ENCODE measurements at places on chromosomes 13 and 19.

GRCh38 chr19:49011194-49011593 is 5.7 kb downstream of the LHB start:
- no peak for DNase-seq

DNA sequence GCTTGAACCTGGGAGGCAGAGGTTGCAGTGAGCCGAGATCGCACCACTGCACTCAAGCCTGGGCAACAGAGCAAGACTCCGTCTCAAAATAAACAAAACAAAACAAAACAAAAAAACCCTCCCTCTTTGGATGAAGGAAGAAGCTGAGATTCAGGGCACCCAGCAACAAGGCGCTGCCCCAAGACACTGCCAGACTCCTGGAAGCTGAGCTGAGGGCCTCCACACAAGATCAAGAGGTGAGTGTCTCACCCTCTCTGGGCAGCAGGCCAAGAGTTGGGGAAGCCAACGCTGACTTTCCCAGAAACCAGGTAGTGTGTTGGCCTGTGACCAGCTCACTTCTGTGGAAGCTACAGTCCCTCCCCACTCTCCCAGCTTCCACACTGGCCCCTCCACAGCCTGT is 3.7 kb upstream of the TYROBP start:
- DNase-seq, result no peak

- no peak for DNase-seq
These were observed 43.5 kb downstream of the PIN1 start for GRCh38 chr19:9878511-9879196.

- DNase-seq, result peak; percentile 11
These were observed 263 bp downstream of the RHPN2 start for GRCh38 chr19:33064458-33064791.

- no peak for DNase-seq
These were observed 132.1 kb upstream of the SPACA7 start for GRCh38 chr13:112244061-112244460.

GRCh38 chr13:54965881-54966280 is 1937.3 kb downstream of the OLFM4 start:
- DNase-seq, result no peak

DNA sequence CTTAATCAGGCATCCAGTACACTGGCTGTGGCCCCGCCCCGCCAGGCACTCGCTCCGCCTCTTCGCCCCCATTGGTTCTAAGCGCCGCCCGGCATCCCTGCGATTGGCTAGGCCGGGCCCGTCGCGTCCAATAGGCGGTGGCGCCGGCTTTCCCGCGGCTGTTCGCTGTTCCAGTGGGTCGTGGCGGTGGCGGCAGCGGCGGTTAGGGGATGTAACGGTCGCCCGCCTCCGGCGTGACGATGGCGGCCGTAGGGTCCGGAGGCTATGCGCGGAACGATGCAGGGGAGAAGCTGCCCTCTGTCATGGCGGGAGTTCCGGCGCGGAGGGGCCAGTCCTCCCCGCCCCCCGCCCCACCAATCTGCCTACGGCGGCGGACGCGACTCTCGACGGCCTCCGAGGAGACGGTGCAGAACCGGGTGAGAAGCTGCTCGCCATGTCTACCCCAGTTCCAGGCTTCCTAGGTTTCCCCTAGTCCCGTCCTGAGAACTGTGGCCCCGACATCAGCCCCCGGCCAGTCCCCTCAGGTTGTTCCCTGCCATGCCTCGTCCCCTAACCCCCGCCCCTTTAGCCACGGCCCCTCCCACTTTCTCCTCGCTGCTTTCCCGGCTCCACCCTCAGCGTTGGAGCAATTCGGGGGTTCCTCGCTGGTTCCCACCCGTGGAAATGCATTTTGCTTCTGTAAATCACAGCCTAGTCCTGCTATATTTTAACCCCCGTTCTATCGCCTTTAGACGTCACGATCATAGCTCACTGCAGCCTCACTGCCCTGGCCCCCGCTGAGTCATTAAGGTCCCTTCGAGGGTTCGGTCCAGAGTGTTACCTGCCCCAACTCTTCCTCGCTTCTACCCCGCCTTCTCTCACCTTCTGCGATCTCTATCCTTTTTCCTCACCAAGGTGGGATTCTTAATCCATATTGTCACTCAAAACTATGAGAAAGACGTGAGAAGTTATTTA is at the start of gene WDR62:
Gene WDR62, plus strand, starts transcription at position 165 of the 954 bp plus-strand sequence. Its CDS starts 75 bp downstream, at position 240.
- DNase-seq, result peak; percentile 94

GRCh38 chr13:19632915-19633478 is 462 bp upstream of the MPHOSPH8 start:
- DNase-seq, result no peak

- no peak for DNase-seq
These were observed 16.9 kb upstream of the ZNF541 start for GRCh38 chr19:47589824-47590223.

DNA sequence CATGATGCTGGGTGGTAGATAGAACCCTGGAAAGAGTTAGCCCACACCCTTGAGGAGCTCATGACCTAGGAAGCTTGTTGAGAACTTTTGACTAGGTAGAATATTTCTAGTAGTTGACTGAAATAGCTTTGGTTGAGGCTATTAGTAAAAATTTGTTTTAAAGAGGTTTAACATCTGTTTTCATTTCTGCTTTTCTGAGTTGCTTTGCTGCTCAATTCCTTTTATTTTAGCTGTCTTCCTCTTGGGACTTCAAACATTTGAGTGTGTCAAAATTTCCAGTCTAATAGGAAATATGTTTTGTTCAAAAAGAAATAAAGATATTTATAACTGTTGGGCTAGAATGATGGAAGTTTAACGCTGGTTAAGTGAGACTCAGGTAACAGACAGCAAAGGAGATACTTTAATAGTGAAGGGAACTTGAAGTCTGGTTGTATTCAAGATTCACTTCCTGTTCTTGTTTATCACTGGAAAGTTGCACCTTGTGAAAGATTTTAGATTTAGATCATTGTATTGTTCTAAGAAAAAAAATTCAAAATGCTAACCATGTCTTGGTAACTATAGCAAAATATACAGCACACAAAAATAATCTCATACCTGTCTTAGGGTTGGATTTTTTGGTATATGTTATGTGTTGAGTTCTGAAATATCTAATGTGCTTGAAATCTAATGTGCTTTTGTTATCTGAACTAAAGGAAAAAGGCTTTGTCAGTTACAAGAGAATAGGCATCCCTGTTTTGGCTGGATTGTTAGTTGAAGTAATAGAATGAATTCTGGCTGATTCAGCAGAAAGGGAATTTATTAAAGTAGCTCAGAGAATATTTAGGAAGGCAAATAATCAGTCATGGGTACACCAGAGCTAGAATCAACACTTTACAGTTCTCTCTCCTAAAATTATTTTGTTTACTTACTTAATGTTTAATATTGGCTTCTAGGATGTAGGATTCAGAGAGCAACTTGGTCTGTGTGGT is 24.4 kb upstream of the GPR18 start:
- DNase-seq, result no peak

GRCh38 chr13:73365681-73366080 is 306.9 kb downstream of the KLF5 start:
- DNase-seq, result no peak

GRCh38 chr19:41866284-41866683 is 6.2 kb downstream of the RPS19 start:
- no peak for DNase-seq

- DNase-seq, result no peak
These were observed 37.3 kb upstream of the CD33 start for GRCh38 chr19:51187395-51188226.

- no peak for DNase-seq
These were observed 28.7 kb downstream of the GJA3 start for GRCh38 chr13:20132052-20132634.

DNA sequence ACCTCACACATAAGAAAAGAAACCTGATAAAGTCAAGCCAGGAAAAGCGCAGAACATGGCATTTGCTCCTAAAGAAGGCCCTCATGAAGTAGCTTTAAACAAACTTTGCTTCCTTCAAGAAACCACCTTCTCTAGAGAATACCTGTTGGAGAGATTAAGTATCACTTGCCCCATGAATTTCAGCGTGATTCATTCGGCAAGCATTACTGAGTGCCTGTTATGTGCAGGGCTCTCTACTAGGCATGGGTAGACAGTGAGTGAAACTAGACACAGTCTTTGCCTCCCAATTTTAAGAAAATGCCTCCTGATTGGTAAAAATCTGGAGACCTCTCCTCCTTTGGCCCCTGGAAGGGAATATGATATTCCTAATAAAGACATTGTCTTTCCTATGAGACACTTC is 475.8 kb upstream of the NBEA start:
- no peak for DNase-seq

DNA sequence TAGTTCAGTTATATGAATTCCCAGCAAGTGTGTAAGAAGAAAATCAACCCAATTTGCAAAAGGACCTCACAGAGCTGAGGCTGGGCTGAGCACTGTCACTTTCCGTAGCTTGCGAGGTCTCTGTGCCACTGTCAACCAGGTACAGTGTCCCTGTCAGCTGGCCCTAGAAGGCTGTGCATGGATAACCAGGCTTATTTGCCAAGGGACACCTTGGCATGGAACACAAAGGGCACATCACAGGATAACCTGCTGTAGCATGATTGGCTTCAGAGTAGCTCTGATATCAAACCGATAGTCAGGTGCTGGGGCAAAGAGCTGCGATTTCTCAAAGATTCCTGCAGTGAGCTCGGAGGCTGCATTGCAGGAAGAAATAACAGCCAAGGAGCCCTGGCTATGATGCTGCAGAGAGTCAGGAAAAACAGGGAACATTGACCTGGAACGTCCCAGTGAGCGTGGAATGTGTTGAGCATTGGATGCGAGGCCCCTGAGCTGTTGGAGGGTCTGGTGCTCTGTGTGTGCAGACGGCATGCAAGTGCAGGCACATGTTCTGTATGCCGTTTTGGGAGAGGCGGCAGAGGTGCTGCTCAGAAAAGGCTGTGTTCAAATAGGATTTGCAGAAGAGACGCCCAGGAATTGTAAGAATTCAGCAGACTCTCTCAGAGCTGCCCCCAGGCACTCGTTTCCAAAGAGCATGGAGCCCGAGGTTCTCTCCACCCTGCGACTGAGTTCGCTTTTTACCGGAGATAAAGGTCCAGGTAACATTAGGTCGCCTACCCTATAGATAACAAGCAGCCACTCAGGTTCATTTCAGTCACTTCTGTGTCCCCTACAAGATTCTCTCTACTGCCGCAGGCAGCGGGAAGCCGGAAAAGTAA is 213.5 kb upstream of the IRS2 start:
- DNase-seq, result no peak

GRCh38 chr13:24232474-24232873 is 72.0 kb downstream of the SPATA13 start:
- DNase-seq, result no peak

DNA sequence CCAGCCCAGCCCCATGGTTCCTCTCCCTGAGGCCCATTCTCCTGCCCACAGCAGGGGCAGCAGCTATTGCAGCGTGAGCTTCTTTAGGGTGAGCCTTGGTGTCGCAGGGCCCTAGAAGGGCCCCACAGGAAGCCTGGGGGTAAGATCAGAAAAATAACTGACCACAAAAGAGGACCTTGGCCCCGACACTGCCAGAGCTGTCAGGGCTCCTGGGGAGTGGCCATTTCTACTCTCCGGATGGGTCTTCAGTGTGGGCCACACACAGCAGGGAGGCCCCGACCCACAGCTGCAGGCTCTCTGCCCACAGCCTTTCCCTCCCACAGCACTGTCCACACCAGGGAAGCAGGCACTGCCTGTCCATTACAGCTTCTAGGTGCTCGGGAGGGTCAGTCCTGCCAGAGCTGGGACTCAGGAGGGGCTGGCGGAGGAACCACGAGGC is 3.5 kb upstream of the SIGLEC8 start:
- DNase-seq, result no peak

GRCh38 chr19:47511681-47512080 is 3.2 kb downstream of the NAPA start:
- no peak for DNase-seq

- DNase-seq, result no peak
These were observed 47.4 kb upstream of the KATNAL1 start for GRCh38 chr13:30354493-30355383.

- DNase-seq, result peak; percentile 64
These were observed 1.7 kb upstream of the S1PR4 start for GRCh38 chr19:3176715-3177501.

DNA sequence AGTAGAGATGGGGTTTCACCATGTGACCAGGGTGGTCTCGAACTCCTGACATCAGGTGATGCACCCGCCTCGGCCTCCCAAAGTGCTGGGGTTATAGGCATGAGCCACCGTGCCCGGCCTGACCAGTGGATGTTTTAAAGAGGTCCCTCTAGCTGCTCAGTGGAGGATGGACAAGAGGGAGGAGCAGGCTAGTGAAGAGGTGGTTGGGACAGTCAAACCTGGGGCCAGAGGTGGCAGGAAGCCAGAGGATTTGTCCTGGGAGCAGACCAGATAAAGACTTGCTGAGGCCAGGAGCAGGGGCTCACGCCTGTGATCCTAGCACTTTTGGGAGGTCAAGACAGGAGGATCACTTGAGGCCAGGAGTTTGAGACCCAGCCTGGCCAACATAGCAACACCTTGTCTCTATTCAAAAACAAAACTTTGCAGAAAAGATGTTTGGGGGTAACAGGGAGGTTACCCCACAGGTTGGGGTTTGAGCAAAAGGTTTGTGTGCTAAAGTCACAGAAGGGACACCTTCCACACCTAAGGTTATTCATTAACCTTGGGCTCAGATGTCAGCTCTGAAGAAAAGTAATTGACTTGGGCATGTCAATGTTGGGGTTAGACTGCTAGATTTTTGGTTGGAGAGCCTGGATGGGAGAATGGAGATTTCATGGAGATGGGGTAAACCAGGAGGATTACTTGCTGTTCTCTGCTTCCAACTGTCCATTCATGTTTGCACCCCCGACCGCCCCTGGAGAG is 9.0 kb downstream of the BCAM start:
- no peak for DNase-seq

DNA sequence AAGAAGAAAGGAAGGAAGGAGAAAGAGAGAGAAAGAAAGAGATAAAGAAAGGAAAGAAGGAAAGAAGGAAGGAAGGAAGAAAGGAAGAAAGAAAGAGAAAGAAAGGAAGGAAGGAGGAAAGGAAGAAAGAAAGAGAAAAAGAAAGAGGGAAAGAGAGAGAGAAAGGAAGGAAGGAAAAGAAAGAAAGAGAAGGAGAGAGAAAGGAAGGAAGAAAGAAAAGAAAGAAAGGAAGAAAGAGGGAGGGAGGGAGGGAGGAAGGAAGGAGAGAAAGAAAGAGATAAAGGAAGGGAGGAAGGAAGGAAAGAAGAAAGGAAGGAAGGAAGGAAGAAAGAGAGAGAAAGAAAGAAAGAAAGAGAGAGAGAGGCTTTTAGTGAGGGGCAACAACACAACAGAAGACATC is 135.1 kb upstream of the VSTM2B start:
- DNase-seq, result no peak

DNA sequence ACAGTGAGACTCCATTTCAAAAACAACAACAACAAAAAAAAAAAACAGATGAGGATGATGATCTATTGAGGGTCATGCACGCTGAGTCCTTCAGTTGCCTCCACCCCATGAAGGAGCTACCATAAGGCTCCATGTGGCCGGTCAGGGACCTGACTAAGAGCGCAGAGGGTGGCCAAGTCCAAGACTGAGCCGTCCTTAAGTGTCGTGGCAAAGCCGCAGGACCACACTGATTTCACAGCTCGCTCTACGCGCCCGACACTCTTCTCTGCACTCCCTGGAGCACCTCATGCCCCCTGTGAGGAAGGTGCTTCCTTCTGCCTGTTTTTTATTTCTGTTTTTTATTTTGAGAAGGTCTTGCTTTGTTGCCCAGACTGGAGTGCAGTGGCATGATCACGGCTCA is 12.3 kb downstream of the TTYH1 start:
- no peak for DNase-seq

Measured in stimulated activated CD4-positive, alpha-beta T cell treated with anti-CD3 and anti-CD28 coated beads, Interleukin-12 subunit alpha, Interleukin-12 subunit beta, amount 100 ng/mL, for 4 hours (primary cell).